Foreskin melanocyte (primary cell): ENCODE measurements at places on chromosomes 1 and 21.

- no peak for DNase-seq
These were observed at the start of gene LBR for GRCh38 chr1:225427235-225428067. TSS of gene LBR (minus strand) at chr1:225428038. CDS start at chr1:225424075, 3,963 bp downstream.

GRCh38 chr1:201309416-201309815, 26.1 kb downstream of the PKP1 start:
- DNase-seq = no peak

- DNase-seq = no peak
These were observed 25.2 kb upstream of the EPS8L3 start for GRCh38 chr1:109788695-109789521.

GRCh38 chr1:115172270-115172669, 83.0 kb upstream of the TSPAN2 start:
- no peak for DNase-seq

- DNase-seq = no peak
These were observed 144.9 kb downstream of the HIVEP3 start for GRCh38 chr1:41773842-41774241.

DNA sequence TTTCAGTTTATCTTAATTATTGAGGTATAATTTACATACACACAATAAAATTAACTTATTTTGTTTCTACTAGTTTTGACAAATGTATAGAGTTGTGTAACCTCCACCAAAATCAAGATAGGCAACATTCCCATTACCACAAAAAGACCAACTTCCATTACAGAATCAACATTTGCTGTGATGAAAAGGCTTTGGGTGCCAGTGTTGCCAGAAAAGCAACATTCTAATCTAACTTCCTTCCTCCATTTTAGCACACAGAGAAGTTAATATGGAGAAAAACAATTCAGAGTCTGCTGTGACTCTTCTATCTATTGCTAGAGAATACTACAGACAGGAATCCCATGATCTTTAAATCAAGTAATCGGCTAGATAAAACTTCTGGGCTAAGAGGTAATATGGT, 245.3 kb downstream of the RERE start:
- no peak for DNase-seq

DNA sequence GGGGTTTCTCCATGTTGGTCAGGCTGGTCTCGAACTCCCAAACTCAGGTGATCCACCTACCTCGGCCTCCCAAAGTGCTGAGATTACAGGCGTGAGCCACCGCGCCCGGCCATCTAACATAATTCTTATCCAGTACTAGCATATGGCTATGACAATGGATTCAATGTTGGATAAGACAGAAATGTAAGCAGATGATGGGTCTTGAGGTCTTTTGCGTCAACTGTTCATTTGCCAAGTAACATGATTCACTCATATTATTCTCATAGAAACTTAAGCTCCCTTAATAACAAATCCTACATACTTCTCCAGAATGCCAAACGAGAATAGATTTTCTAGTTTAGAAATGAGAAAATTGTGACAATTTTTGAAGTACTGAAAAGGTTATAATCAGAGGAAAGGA, 170.3 kb downstream of the RGS7 start:
- no peak for DNase-seq

GRCh38 chr1:101051688-101052638, 26.4 kb upstream of the DPH5 start:
- no peak for DNase-seq

GRCh38 chr21:44738621-44739020, 27.2 kb upstream of the TSPEAR start:
- no peak for DNase-seq

DNA sequence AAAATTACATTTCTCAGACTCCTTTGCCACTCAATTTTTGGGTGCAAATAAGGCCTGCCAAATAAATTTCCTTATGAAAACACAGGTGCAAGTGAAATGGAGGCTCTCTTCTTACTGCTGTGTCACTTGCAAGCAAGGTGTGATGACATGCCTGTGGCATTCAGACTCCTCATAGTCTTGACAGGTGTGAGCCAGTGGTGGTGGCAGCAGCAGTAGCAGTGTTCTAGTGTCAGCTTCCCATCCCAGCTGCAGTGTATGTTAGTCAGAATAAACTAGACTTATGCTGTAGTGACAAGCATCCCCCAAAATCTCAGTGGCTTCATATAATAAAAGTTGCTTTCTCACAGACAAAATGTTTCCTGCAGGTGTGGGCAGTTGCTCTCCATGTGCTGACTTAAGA, 3.8 kb upstream of the EEIG2 start:
- no peak for DNase-seq

- DNase-seq = no peak
These were observed 19.4 kb downstream of the CERS2 start for GRCh38 chr1:150955280-150955679.

- DNase-seq = peak; percentile 65
These were observed 186.8 kb downstream of the APP start for GRCh38 chr21:25983745-25984144.

DNA sequence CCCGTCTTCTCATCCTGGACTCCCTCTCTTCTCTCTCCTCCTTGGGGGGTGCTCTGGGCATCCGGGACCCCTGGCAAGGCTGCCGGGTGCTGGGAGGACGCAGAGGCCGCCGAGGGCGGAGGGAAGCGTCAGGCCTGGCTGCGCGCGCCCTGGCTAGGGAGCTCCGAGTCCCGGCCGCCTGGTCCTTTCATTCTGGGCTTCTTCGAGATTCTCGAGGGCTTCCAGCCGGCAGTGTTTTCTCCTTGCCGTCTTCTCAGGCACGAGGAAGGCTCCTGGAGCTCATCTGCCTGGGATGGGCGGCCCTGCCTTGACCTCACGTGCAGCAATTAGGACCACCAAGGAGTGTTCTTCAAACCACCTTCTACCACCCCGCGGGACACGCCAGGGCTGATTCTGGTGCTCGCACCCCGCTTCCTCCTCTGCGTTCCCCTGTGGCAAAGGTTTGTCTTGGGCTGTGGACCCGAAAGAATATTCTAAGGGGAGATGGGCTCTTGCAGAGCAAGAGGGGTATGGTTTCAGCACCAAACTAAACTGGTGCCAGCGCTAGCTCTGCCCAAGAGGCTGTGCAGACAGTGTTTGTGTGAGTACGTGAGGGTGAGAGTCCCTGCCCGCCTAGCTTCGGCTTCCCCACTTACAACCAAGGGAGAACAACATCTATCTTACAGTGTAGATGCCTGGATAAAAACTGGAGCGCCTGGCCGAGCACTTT, 36.5 kb downstream of the PIK3CD start:
- peak; percentile 42 for DNase-seq

DNA sequence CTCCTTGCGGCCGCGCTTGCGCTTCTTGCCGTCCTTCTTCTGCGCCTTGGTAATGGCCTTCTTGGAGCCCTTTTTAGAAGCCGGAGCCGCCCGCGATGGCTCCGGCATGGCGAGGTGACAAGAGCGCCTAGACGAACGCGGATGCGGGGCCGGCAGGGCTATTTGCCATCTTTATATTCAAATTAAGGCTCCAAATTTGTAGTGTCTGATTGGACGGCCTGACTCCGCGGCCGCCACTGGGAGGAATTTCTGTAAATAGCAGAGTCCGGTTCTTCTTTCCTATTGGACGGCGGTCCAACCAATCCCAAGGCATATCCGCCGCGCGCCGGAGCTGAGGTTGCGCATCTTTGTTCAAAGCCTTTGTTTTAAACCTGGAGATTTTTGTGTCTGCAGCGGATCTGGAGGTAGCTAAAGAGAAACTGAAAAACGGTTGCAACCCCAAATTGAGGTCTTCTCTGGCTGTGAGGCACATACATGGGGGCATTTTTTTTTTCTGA, 22.6 kb upstream of the RNF187 start:
- peak; percentile 81 for DNase-seq

- peak; percentile 60 for DNase-seq
These were observed 37.7 kb upstream of the DDAH1 start for GRCh38 chr1:85502625-85503083.

DNA sequence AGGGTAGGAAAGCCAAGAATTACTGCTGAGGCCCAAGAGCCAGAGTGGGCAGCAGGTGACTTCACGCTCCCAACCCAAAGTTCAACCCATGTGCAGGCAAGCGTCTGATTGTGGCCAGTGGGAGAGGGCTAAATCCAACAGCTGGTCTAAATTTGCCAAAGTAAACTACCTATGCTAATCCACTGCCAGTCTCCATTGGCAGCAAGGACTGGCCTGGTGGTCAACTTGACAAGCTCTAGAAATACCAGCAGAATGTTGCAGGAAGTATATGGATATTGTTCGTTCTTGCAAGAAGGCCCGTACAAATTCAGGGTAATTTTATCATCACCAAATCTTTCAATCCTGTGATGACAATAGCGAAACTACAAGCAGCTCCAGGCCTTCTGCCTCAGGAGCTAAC, 1.5 kb downstream of the TMEM63A start:
- no peak for DNase-seq

DNA sequence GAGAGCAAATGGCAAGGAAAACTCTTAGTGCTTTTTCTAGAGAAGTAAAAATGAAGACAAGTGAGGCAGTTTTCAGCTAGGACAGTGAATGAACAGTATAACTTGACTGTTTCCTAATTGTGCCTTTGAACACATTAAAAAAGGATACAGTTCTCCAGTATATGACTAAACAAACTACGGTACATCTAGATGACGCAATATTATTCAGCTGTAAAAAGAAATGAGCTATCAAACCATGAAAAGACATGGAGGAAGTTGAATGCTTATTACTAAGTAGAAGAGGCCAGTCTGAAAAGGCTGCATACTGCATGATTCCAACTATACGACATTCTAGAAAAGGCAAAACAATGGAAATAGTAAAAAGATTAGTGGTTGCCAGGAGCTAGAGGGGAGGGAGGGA, 206.3 kb downstream of the SIPA1L2 start:
- DNase-seq = no peak
